Stimulated activated CD4-positive, alpha-beta T cell treated with anti-CD3 and anti-CD28 coated beads, TNF-alpha, amount 100 ng/mL, for 24 hours (primary cell): ENCODE measurements at places on chromosomes 2 and 18.

DNA sequence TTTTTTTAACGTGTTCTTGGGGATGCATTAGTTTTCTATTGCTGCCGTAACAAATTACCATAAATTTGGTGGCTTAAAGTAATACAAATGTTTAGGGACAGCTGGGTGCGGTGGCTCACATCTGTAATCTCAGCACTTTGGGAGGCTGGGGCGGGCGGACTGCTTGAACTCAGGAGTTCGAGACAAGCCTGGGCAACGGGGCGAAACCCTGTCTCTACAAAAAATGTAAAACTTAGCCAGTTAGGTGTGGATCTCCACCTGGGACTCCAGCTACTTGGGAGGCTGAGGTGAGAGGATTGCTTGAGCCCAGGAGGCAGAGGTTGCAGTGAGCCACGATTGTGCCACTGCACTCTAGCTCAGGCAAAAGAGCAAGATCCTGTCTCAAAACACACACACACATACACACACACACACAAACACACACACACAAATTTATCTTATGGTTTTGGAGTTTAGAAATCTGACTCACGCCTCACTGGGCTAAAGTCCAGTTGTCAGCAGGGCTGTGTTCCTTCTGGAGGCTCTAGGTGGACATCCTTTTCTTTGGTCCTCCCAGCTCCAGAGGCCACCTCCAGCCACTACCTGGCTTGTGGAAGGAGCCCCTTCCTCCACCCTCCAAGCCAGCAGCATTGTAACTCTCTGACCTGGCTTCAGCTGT, 76.1 kb downstream of the SEPTIN10 start:
- DNase-seq = no peak

- no peak for DNase-seq
Observed at GRCh38 chr2:40488927-40489677, 37.2 kb upstream of the SLC8A1 start.

- no peak for DNase-seq
Observed at GRCh38 chr2:84417453-84418145, 41.5 kb downstream of the SUCLG1 start.

DNA sequence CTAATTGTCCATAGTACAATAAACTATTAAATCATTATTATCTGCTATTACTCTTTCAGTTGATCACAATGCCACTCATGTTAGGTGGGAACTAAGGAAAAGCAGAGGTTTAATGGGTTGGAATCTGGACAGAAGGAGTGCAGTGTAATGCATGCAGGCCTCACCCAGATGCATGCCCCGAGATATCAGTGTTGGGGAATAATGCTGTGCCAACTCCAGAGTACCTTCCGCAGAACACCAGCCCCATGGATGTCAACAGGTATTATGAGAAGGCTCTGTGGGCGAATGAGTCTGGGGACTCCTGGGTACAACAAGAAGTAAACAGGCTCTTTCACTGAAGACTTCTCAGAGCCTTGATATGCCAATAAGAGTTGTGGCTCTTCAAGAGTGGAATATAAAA, 377.4 kb downstream of the ALK start:
- no peak for DNase-seq

DNA sequence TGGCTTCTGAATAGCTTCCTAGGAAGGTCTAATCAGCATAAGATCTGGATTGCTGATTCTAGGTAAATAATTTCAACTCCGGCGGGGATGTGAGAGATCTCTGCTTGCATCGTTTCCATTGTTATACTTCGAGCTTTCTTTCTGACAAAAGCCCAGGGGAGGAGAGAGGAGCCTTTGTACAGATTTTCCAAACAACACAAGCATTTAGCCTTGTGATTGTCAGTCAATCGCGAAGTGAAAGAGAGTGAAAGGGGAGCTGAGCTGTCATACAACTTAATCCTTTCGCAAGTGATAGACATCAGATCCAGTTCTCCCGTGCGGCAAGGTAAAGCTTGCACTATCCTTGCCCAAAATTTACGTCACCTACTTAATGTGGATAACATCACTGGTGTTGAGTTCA, 26.2 kb downstream of the RALB start:
- no peak for DNase-seq

GRCh38 chr2:100623930-100624329, 61.1 kb downstream of the PDCL3 start:
- DNase-seq = no peak

GRCh38 chr2:134504586-134505336, 214.0 kb downstream of the TMEM163 start:
- DNase-seq = no peak

DNA sequence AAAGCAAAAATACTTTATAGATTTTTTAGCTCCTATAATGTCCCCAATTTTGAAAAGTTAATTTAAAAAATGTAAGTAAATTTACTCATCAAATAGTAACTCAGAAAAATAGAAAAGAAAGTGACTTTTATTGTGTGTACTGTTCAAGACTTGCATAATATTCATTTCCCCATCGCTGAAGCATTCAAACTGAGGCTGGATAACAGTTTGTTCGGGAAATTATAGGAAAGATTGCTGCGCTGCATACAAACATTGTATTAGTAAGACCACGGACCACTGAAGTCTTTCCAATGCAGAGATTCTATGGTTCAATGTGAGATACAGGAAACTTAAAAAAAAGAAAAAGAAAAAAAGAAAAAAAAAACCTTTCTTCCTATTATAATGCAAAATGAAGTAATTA, 10.4 kb downstream of the STK17B start:
- no peak for DNase-seq

DNA sequence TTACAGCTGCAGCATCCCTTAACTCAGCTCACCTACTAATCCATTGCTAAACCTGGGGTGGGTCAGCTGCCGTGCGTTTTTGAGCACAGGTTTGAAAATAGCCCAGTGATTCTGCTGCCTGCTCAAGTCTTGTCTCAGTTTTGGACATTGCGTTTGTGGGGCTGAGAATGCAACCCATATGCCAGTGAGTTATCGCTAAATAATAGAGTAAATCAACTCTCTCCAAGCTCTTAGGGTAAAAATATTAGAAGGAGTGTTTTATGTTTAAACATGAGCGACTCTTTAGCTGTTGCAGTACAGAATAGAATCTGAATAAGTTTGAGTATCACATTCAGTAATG, 2.1 kb downstream of the TSHZ1 start:
- DNase-seq = no peak

- DNase-seq = no peak
Observed at GRCh38 chr2:30694286-30695055, 112.8 kb downstream of the CAPN13 start.

- no peak for DNase-seq
Observed at GRCh38 chr2:64931246-64932115, 57.7 kb upstream of the SLC1A4 start.

DNA sequence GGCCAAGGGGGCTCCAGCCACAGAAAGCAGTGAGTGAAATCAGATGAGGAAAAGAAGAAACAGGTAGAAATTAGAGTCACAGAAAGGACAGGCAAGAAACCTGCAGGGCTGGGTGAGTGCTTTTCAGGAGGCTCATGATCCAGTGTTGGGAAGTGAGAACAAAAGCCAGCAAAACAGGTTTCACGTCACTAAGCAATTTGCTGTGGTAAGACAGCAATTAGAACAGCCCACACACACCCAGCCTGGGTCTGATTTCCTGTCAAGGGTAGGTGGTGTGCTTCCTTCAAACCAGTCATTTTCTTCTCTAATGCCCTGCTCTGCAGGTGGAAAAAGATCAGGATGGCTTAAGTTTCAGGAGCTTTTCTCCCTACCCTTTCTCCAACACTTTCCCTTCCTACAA, 52.9 kb upstream of the XDH start:
- DNase-seq = no peak

- no peak for DNase-seq
Observed at GRCh38 chr2:9004338-9005204, 1.1 kb upstream of the MBOAT2 start.

DNA sequence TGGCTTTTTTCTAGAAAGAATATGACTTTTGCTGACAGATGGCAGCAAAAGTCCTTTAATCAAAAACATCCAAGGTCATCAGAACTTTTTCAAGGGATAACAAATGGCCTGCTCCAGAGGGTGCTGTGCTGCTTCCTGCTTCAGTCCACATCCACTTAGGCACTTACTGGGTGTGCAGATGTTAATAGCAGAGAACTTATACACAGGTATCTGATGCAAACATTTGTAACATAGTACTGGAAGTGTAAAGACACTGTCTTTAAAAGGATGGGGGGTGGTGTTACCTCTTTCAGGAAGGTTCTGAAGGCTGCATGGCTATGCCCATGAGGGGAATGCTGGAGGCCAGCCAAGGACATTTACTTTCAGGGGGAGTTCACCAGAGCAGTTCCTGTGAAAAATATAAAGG, 5.5 kb downstream of the HOXD8 start:
- DNase-seq = no peak

- DNase-seq = no peak
Observed at GRCh38 chr2:75356865-75357264, 157.5 kb upstream of the TACR1 start.

- no peak for DNase-seq
Observed at GRCh38 chr2:194289712-194290346, 1367.2 kb upstream of the SLC39A10 start.

DNA sequence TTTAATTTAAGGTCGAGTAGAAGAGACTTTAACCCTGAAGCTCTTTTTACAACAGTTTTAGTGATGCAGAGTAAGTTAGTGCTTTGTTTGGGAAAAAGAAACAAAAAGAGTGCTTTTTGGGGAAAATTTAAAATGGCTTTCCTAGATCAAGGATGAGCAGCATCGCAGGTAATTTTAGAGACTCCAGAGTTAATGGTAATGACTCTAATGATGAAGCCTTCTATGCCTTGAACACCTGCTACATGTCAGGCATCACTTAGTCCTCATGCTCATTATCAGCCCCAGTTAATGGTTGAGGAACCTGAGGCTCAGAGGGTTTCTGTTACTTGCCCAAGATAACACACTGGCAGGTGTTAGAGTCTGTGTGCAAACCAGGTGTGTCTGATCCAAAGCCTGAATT, 167.8 kb downstream of the ACOXL start:
- no peak for DNase-seq

DNA sequence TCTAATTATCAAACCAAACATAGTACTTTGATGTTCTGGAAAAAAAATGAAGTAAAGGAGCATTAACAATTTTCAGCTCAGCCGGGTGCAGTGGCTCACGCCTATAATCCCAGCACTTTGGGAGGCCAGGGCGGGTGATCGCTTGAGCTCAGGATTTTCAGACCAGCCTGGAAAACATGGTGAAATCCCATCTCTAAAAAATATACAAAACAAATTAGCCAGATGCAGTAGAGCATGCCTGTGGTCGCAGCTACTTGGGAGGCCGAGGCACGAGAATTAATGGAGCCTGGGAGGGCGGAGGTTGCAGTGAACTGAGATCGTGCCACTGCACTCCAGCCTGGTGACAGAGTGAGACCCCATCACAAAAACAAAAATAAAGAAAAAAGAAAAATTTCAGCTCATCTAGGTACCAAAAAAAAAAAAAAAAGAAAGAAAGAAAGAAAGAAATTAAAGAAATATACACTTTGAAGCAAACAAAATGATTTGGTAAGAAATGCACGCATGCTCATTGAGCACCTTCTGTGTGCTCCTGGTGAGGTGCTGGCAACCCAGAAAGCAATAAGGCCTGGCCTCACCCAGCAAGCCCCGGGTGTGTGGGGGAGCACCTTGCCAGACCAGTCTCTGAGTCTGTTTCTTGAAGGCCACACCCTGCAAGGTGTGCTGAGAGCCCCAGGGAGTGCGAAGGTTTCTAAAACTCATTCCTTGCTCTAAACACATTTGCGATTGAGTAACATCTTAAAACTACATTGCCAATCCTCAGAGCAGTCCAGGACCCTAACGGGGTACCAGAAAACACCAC, 133.5 kb downstream of the TFCP2L1 start:
- no peak for DNase-seq

DNA sequence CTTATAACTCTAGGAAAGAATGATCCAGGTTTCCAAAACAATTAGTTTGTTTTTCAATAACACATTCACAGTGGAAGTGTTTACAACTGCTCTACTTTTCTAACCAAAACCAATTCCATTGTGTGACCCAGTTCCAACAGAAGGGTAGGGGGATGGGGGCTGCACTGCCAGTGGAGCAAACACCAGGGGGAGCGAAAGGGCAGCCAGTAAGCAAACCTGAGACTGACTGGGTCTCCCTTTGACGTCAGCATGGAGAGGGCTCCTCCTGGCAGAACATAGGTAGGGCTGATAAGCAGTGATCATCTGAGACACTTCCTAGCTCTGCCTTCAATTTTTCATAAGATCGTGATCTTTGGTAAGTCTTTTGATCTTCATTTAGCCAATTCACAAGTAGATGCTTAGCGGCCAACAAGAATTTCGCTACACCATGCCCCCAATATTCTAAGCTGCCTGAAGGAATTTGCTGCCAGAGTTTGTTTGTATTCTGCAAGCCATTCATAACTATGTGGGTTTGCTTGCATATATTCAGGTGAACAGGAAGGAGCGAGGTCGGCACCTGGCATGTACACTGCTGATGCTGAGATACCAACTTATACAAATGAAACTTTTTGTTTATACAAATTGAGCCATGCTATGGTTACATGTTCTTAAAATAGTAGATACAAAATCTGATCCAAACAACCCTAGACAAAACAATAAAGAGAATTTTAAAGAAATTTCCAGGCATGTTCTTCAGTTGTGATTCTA, 45.9 kb downstream of the ST6GAL2 start:
- no peak for DNase-seq

DNA sequence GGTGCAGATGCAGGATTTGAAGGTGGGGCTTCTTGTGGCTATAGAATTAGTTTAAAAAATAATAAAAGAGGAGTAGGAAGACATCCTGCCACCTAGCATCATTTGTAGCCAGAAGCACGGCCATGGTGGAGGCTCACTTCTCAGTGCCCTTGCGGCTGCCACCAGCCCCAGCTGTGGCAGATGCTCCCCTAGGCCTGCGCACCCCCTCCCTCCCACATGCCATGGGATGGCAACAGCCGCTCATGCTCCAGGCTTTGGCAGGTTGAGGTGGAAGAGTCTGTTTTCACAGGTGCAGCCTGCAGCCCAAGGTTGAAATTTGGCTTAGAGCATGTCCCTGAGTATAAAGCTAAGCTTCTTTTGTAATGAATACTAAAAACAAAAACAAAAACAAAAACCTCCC, 96.4 kb downstream of the GATA6 start:
- no peak for DNase-seq

- no peak for DNase-seq
Observed at GRCh38 chr18:34911661-34912384, 129.4 kb upstream of the MAPRE2 start.

GRCh38 chr2:105384861-105385260, 14.0 kb downstream of the FHL2 start:
- no peak for DNase-seq

- DNase-seq = no peak
Observed at GRCh38 chr2:24930768-24931167, 10.7 kb upstream of the ADCY3 start.

DNA sequence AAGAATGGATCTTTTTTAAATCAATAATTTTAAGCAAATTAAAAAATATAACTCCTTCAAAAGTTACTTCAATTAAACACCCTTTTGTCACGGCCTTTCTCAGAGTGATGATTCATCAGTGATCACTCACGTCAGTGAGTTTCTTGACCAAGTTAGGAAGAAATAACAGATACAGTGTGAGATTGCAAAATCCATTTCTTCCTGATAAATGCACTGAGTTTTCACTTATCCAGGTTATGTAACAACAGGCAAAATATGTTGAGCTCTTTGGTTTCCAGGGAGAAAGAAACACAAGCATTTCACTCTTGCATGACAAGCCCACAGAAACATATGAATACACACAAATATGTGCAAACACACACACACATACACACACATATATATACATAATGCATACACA, 195.9 kb upstream of the CYRIA start:
- DNase-seq = no peak
